ENCODE measurements at places on chromosomes 13 and 19. TPM values are rescaled to one million over a fixed set of nuclear protein-coding genes. Genes with fewer than 3 reads are reported as not detected.

The ARRDC5 gene
- total RNA-seq: not detected

GRCh38 chr19:49272204-49272603, 52.8 kb downstream of the SLC6A16 start:
- no peaks in the 10 kb centered on the region for H3K36me3 ChIP-seq
- no peak overlapping the region for H3K4me3 ChIP-seq
- no peaks in the 10 kb centered on the region for H3K27me3 ChIP-seq
- no peak overlapping the region for H3K27ac ChIP-seq
- no peaks in the 10 kb centered on the region for H3K4me1 ChIP-seq

DNA sequence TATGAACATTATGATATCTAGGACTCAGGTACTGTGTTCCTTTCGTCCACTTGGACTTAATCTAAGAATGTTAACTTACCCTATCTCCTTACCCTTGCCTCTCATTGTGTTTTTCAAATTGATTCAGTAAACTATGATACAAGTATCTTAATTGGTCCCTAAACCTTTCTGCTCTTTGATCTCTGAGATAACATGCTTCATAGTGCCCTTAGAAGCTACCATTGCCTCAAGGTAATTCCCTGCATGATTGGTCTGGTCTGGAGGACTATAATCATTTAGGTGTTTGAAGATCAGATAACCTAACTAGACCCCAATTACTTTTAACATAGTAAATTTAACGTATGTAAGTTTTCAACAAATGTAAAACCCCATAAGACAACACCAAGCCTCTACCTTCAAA, 169.9 kb upstream of the NBEA start:
- no peaks in the 10 kb centered on the region for H3K27me3 ChIP-seq
- DNase-seq: no peak
- H3K4me3 ChIP-seq: no peak overlapping the region
- no peaks in the 10 kb centered on the region for H3K4me1 ChIP-seq
- H3K36me3 ChIP-seq: no peaks in the 10 kb centered on the region
- no peak overlapping the region for H3K27ac ChIP-seq

- no peak for DNase-seq
- no peaks in the 10 kb centered on the region for H3K4me1 ChIP-seq
- no peak overlapping the region for H3K4me3 ChIP-seq
Measured at GRCh38 chr19:28966737-28967399, 246.1 kb downstream of the UQCRFS1 start.

DNA sequence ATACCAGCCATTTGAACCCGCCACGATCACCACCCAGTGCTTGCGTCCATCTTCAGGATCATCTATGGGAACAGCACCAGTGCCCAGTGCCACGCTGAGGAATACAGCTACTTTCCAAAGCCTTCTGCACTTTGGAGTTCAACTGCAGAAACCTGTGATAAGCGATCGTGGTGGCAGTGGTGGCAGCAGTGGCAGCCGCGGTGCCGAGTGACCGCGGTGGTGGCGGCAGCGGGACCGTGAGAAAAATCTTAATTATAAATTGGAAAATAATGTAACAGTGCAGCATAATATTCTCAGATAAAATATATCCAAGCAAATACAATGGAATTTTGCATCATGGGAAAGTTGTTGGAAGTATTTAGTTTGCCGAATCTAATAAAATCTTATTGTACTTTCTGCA, 2270.9 kb downstream of the PCDH9 start:
- H3K4me3 ChIP-seq: no peak overlapping the region
- no peaks in the 10 kb centered on the region for H3K36me3 ChIP-seq
- H3K27ac ChIP-seq: no peak overlapping the region
- no peak for DNase-seq
- H3K27me3 ChIP-seq: no peaks in the 10 kb centered on the region

DNA sequence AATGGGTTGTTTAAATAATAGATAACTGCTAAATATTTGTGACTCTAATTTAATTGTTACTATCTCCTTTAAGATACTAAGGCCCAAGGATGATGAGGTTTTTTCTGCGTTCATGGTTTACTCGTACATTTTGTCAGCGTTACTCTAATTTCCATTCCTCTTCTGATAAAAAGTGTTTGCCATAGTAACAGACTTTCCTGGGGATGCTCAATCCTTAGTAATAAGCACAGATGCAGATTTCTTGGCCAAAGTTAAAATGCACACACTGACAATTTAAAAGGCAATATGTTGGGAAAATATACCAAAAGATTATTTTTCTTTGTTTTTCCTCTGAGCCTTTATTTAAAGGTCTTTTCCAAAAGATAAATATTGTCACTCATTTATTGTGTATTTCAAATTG, 149.6 kb downstream of the IRS2 start:
- no peak overlapping the region for H3K4me3 ChIP-seq
- H3K4me1 ChIP-seq: no peaks in the 10 kb centered on the region
- no peaks in the 10 kb centered on the region for H3K27me3 ChIP-seq
- no peaks in the 10 kb centered on the region for H3K36me3 ChIP-seq
- H3K27ac ChIP-seq: no peak overlapping the region

DNA sequence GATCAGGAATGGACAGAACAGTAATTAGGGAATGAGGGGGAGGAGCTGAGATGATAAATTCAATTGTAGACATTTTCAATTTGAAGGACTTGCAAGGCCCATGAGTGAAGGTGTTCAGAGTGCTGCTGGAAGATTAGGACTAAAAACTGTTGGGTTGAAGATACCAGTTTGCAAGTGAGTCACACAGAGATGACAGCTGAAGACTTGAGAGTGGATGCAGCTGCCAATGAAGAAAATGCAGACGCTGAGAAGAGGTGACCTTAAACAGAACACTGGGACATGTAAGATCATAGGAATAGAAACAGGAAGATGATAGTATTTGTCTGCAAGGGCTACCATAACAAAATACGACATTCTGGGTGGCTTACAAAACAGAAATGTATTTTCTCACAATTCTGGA, 1716.5 kb upstream of the SLC10A2 start:
- H3K27ac ChIP-seq: no peak overlapping the region
- no peak overlapping the region for H3K4me3 ChIP-seq
- no peaks in the 10 kb centered on the region for H3K36me3 ChIP-seq

Data from heart right ventricle (tissue), 16 donors.